Right cardiac atrium (tissue), 5 donors: ENCODE measurements at places on chromosomes 13 and 19. TPM values are rescaled to one million over a fixed set of nuclear protein-coding genes. Genes with fewer than 3 reads are reported as not detected.

The LGALS14 gene
- not detected for total RNA-seq

The PRODH2 gene
- total RNA-seq, result not detected

The LILRB2 gene
- 4.7 TPM for total RNA-seq

The LGALS7 gene
- not detected for total RNA-seq

The P2RY11 gene
- 5.4 TPM for total RNA-seq

The CCDC194 gene
- total RNA-seq, result not detected

The ZNF808 gene
- 34.2 TPM for total RNA-seq

The SLC25A41 gene
- total RNA-seq, result 0.54 TPM

The ZNF98 gene
- not detected for total RNA-seq

The PLPP2 gene
- total RNA-seq, result 0.89 TPM

The ZNF665 gene
- 1.6 TPM for total RNA-seq

The PEAK3 gene
- total RNA-seq, result 2.0 TPM

The CYP2S1 gene
- 1.2 TPM for total RNA-seq

DNA sequence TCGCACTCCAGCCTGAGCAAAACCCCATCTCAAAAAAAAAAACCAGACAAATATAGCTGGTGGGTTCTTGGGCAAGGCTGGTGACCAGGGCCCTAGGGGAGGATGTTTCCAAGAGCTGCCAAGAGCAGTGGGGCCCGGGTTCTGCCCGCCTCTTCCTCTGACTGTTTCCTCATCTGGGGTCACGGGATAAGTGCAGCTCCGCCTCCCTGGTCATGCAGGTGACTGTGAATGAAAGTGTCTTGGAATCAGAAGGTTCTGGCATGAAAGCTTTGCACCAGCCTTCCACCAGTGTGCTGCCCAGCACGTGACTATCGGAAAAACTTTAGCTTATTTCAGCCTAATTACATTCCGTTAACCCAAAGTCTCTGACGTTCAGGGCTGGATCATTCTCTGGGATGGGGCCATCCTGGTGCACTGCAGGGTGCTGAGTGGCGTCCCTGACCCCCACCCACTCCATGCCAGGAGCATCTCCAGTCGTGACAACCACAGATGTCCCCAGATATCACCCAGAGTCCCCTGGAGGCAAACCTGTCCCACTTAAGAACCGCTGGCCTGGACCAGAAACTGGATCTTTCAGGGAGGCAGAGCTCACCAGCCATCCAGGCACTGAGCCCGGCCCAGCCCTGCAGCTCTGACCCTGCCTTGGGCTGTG, 85.6 kb downstream of the GNG7 start:
- no peak for DNase-seq

GRCh38 chr13:30864433-30865122, 41.5 kb upstream of the MEDAG start:
- DNase-seq, result no peak

DNA sequence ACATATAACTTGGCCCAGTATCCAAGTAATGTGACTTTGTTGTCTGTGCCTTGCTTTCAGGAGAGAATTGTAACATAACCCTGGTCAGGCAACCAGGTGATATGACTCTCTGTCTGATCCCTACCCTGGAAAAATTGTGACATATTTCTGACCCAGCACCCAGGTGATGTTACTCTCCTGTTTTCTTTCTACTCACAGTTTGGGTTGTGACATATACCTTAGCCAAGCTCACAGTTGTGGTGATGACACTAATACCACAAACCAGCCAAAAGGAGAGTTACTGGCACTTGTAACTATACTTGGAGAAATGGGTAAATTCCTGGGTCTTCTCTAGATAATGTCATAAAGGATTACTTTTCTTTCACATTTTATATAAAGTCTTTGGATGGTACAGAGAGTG, 14.3 kb upstream of the ZNF254 start:
- no peak for DNase-seq

DNA sequence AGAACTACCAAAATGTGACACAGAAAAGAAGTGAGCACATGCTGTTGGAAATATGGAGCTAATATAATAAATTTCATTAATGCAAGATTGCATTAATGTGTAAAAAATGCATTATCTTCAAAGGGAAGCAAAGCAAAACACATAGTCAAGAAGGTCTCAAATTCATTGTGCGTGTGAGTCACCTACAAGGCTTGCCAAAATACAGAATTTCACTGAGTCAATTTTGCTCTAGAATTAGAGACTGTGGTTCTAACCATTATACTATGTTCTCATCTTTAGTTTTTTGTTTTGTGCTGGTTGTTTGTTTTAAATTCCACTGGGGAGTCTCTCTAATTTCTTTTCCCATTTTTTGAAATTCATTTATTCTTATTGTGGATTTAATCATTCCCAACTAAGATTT, 149.8 kb upstream of the SLITRK1 start:
- no peak for DNase-seq

DNA sequence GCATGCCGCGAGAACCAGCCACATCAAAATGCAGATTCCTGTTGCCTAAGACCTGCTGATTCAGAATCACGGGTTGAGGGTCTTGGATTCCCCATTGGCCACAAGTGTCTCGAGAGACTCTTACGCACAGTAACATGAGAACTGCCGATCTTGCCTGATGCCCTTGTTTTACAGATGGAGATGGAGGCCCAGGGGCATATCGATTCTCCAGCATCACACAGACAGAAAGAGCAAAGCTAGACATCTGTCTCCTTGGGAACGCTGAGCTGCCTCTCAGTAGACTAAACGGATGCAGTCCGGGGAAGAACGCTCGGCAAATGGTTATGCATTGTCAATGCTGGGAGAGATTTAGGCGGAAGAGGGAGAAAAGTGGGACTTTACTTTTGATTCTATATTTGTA, 5.4 kb downstream of the NLRP12 start:
- no peak for DNase-seq

DNA sequence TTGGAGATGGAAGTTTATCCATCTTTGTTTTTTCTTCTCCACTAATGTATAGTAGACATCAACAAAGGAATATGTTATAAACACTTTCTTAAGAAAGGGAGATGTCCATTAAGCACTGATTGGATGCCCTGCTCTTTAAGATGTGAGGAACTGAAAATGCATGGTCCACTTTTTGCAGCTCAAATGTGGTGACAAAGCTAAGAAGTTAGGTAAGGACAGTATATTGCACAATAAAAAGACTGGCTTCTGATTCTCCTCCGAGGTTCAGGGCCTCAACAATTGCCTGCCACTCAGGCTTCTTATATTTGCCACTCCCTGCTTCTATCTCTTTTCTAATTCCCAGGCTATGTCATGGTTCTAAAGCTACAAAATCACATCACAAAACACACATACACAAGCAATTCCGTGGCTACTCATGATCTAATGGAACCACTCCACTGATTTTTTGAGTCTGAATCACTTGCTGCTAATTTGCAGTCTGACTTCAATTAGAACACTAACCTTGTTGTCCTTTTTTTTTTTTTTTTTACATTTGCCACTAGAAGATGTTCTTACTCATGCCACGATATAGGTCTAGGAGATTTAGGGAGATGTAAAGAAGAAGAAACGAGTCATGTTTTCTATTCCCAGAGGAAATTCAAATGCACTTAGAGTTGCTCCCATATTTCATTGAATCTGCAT, 29.6 kb upstream of the TNFSF11 start:
- no peak for DNase-seq

DNA sequence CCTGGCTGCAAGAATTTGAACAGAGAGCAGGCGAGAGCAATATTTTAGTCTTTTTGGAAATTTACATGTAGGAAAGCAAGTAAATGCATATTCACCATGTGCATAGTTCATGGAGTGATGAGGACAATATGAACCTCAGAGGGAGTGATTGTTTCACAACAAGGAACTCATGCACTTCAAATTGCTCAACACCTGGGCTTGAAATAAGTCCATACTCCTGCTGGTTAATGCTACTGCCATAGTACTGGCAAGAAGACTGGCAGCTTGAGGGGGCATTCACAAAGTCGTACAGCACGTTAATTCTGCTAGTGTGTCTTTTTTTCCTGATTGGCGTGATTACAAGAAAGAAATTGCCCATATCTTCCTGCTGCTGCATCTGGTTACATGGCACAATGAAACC, 267.6 kb downstream of the PCDH17 start:
- DNase-seq, result no peak

DNA sequence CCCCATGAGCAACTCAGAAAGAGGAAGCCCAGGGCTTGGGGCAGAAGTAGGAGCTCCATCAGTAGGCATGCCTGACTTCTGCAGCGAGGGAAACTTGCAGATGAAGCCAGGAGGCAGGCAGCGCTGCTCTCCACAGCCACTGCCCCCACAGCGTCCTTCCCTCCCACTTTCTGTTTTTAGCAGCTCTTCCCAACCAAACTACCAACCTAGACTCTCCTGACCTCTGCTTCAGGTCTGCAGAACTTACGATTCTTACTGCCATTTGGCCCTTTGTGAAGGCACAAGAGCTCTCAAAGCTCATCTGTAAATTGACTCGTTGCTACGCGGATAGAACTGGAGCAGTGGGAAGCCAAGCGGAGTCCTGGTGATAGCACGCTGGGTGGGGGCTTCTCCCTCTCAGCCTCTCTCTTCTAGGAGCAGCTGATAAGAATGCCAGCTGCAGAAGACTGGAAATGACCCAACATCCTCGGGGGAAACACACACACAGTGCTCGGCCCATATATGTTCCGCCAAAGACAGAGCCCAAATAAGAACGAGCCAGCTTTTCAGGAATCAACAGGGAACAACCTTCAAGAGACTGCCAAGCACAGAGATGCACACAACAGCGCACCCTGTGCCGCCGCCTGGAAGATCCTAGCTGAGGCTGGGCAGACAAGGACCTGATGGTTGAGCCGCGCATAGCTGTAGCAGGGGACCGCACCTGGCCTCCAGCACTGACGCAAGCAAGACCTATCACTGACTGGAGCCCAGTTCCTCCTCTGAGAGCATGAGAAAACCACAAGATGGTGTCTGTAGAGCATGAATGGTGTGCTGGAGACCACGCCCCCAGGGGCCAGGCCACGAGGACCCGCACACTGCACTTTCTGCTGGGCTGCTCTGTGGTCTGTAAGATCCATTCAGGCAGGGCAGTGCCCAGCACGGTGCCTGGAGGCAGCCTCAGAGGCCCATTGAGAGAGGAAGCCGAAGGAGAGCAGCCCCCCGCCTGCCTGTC, 15.9 kb upstream of the SLC35E1 start:
- DNase-seq, result peak; percentile 73

GRCh38 chr19:17948514-17948900, 15.7 kb downstream of the CCDC124 start:
- DNase-seq, result no peak

DNA sequence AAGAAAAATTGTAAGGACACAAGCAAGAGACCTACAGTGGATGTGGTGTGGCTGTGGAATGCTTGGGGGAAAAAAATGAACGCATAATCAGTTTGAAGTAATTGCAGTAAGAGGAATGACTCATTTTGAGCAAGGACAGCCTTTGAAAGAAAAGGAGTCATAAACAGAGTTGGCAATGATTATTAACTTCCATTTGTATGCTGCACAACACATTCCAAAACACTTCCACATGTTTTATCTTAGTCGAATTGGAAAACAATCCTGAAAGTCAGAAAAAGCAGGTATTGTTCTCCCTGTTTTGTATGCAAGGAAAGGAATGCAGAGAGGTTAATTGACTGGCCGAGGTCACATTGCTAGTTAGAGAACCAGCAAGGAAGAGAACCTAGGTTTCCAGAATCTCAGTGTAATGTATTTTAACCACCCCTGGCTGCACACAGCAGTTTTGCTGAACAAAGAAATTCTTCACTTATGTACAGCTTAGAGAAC, 630.0 kb upstream of the MIR17HG start:
- no peak for DNase-seq

GRCh38 chr19:536031-536880, 4.7 kb downstream of the CDC34 start:
- DNase-seq, result peak; percentile 63

DNA sequence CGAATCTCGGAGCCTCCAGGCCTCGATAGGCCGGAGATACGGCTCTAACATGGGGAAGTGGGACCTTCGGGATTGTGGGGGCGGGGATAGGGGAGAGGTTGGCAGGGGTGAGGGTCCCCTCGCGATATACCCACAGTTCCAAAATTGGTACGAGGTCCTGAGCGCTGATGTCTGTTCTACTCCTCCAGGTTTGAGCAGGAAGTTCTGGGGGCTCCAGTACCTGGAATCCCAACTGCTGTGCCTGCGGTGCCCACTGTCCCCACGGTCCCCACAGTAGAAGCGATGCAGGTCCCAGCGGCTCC, 447 bp downstream of the RBM42 start:
- DNase-seq, result no peak

DNA sequence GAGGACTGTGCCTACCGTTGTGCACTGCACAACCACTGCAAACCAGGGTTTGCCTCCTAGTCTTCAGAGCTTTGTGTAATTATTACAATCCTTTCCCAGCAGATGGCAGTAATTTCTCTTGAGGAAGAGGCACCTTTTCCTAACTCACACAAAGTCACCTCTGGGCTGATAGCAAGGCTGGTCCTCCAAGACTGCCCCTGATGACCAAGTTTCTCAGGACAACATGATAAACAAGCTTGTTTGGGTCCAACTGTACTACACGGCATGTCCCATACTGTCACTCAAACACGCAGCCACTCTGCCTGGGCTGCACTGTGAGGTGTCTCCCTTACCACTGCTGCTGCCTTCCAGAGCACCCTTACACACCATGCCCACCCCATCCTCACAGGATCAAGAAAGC, 39.3 kb downstream of the RFXAP start:
- DNase-seq, result no peak

DNA sequence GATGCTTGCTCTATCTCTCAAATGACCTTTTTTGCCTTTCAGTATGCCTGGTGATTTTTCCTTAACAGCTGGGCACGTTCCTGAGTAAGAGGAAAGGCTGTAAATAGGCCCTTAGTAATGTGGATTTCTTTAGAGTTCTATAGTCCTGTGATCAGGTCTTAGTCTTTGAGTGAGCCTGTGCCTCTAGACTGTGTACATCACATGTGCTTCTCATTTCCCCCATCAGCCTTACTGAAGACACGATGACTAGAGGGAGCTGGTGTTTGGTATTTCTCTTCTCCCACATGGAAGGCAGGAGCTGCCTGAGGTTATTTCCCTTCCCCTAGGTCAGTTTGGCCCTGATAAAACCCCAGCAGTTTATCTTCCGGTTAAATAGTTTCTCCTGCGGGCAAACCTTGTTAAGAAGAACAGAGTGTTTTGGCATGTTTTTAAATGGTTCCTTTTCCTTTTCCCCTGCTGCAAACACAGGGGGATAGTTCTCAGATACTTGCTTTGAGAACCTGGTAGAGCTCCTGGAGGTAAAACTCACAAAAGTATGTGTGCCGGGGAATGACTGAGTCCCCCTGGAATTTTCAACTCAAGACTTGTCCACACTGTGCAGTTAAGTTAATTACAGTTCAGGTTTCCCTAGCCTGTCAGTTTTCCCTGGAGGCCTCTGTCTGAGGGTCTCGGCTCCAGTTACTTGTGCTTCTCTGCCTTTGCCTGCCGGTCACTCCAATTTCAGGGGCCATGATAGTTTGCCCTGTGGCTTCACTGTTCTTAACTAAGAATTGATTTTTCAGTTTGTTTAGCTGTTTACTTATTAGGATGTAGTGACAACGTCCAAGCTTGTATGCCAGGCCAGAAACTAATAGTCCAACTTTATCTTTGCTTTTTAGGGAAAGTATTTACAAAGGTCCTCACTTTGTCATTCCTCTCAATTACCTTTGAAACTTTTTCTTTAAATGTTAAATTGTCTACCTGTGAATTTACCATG, 94.4 kb downstream of the URI1 start:
- DNase-seq, result no peak
